ACHN (cell line): ENCODE measurements at places on chromosomes 3 and 15.

GRCh38 chr15:93152360-93152759 lies 63.3 kb upstream of the RGMA start:
- no peak for DNase-seq

DNA sequence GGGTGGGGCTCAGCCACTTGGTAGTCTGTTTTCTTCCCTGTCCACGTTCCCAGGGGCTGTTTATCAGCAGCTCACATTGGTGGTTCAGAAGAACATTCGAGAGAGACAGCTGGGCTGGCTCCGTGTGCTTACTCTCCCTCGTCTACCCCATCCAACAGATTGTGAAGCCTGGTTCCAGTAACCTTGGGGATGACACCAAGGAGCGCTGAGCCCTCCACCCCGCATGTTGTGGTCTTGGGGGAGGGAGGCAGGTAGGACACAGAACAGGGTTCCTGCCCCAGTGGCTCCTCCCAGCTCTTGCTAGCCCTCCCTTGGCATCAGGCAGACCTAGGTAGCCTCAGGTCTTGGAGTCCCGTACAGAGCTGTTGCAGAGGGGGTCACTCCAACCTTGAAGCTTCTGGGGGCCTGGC lies 33.1 kb downstream of the KLF13 start:
- no peak for DNase-seq

DNA sequence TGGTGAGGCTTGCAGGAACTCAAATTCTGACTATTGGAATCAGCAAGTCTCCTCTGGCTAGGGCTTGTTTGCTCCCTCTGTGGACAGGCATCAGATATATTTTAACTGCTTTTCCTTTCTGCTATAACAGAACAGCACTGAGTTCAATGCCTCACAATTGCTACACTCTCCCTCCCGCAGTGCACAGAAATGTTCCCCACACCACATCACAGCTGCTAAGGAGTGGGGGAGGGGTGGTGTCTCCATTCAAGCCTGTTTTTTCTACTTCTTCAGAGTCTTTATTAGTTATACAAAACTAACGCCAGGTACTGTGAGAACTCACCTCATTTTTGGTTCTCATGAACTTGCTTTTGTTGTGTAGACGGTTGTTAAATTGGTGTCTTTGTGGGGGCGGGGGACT lies 68.5 kb downstream of the BCHE start:
- DNase-seq, result no peak

GRCh38 chr15:74412159-74412558 lies 21.6 kb downstream of the SEMA7A start:
- DNase-seq, result no peak
